ENCODE measurements at places on chromosomes 11 and 22.
A peak's percentile ranks its signal among the peaks of the same experiment; 100 is the strongest.

DNA sequence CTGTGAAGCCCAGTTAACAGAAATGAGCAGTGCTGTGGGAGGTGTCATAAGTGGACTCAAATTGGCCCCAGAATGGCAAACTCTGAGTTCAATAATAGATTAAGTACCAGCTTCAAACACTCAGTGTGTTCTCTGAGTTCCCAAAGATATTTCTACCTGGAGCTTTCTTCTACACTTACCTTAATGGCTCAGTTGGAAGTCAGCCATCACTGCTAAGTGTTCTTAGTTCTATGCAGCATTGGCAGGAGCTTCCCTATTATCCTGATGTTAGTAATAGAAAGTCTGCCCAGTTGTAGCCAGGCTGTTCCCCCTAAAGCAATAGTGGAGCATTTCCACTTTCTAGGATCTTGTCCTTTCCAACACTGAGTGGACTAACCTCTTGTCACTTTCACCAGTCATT is 9.7 kb upstream of the PIK3IP1 start:
- no peak for DNase-seq

DNA sequence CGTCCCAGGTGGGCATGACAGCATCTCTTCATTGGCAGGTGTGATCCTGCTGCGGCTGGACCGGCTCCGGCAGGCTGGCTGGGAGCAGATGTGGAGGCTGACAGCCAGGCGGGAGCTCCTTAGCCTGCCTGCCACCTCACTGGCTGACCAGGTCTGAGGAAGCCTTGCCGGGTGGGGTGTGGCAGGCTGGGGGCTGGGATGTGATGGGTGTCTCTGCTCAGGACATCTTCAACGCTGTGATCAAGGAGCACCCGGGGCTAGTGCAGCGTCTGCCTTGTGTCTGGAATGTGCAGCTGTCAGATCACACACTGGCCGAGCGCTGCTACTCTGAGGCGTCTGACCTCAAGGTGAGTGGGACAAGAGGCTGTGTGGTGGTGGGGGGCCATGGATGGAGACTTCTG is 3.5 kb downstream of the LARGE2 start:
- DNase-seq: no peak

GRCh38 chr11:69718147-69718546 is 14.3 kb upstream of the FGF19 start:
- peak; percentile 10 for DNase-seq

- no peak for DNase-seq
Observed at GRCh38 chr11:130606781-130607511, 158.5 kb downstream of the ADAMTS15 start.

DNA sequence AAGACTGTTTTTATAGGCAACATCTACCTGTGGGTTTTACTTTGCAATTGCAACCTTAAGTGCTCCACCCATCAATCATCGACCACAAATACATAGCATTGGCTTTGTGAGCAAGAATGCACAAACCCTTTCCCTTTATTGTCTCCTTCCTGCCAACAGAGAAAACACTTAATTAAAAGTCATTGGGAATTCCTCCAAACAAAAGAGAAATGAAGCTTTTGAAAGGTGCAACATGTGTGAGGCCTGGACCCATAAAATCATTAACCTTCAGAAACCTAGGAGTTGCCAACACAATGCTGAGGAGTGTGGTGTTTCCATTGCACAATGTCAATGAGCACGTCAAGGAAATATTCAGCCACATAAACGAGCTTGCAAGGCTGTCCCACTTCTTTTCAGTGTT is 223.2 kb downstream of the BLID start:
- DNase-seq: peak; percentile 40

DNA sequence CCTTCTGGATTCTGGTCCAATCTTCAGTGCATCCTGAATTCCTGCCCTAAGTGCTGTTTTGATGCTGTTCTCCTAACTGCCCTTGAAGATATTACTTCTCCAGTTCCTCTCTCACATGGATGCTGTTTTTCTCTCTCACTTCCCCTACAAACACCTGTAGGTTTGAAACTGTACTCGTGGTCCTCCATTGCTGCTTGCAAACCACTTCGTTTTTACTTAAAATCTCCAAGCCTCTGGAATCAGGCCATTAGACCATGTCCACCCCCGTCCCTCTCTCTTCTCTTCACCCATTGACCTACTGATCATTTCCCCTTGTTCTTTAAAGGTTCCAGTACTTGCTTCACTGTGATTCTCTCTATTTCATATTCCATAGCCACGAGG is 988.1 kb downstream of the NTM start:
- DNase-seq: no peak

GRCh38 chr11:47034091-47034490 is 97.5 kb downstream of the CSTPP1 start:
- no peak for DNase-seq

GRCh38 chr11:111183706-111184105 is 61.8 kb upstream of the POU2AF2 start:
- peak; percentile 25 for DNase-seq

DNA sequence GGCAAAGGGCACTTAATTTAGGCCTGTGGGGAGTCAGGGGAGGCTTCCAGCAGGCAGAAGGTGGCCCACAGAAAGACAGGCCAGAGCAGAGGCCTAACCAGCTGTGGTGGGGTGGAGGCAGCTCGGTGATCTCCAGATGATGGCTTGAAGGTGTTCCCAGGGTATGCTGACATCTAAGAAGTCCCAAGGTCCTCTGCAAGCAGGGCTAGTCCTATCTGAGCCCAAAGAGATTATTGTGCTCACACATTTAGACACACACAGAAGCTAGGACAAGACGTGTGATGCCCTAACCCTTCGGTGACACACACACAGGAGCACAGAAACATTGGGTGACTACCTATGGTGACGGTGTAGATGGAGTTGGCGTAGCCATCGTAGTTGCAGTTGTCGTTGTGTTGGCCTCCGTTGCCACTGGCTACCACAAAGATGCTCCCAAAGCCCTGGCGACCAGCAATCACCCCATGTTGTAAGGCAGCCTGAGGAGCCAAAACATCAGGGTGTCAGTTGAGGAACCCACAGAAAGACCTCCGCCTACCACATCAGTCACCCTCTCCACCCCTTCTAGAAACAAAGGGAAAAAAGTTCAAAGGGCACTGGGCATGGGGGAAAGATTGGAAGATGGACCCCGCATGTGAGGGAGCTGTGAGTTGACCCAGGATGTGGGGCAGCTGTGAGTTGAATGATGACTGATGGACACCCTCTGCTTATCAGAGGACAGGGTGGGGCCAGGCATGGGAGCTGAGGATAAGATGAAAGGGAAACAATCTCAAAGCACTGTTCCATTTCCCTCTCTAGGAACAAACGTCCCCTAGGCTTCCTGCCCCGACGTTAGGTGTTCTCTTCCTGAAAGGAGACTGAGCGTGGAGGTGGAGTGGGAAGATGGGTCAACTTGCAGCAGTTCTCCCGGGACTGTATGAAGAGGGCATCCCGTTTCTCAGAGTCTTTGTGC is 7.9 kb downstream of the PCSK7 start:
- no peak for DNase-seq

DNA sequence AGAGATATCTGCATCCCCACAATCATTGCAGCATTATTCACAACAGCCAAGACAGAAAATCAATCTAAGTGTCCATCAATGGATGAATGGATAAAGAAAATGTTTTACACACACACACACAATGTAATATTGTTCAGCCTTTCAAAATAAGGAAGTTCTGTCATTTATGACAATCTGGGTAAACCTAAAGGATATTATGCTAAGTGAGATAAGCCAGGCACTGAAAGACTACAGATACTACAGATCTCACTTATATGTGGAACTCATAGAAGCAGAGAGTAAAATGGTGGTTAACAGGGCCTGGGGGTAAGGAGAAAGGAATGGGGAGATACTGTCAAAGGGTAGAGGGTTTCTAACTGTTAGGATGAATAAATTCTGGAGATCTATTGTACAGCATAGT is 36.0 kb upstream of the EED start:
- no peak for DNase-seq

- no peak for DNase-seq
Observed at GRCh38 chr22:34072585-34072984, 152.3 kb upstream of the LARGE1 start.

GRCh38 chr11:71454470-71455113 is 1.6 kb downstream of the NADSYN1 start:
- no peak for DNase-seq

- DNase-seq: no peak
Observed at GRCh38 chr11:67022961-67023956, at the start of gene SYT12. TSS of gene SYT12 (plus strand) at chr11:67023134. CDS start at chr11:67030145, 7,011 bp downstream.

DNA sequence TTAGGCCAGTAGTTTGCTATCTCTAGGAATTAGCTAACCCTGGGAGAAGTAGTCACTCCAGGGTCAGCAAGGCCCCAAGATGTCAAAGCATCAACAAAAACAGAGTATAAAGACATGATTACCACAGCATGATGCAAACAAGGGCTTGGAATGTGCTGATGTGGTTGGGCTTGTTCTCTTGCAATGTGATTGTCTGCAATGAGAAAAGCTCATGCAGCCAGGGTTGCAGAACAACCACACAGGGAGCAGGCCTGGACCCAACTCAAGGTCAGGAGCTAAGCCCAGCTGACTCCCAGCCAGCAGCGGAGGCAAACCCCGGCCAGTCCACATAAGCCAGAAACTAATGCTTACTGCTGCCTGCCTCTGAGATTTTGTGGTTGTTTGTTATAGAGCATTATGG is 132.4 kb upstream of the ZC3H12C start:
- DNase-seq: peak; percentile 90

DNA sequence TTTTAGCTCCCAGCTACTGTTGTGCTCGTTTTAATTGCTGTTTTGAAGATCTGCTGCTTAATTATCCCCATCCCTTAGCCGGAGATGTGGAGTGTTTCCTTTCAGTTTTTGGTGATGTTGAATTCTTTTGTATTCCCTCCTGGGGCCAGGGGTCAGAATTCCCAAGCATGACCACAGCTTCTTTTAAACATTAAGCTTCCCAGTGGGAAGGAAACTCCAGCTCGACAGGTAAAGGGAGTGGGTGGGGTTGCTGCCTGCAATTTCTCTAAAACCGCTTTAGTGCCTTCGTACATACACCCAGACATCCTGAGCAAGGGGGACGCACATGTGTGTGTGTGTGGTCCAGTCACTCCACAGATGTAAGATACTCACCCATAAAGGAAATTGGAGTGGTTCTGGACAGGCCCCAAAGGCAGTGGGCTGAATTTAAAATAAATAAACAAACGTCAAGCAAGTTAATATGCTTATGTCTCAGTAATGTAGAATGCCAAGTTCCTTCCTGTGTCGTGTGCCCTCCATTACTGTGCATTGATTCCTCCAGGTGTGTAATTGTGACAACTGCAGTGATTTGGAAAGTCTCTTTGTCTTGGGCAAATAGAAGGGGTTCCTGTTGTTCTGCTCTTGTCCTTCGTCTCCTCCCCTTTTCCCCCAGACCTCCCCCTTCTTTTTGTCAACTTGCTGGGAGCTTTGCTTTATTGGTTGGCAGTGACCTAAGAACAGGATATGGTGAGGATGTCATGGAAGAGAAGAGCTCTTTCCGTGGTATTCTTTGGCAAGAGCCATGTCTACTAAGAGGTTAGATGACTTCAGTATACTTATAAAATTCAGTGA is 19.2 kb upstream of the ADSL start:
- DNase-seq: peak; percentile 11

Measured in HCEC 1CT (cell line).